ENCODE measurements at places on chromosomes 2 and 18.
A peak's percentile ranks its signal among the peaks of the same experiment; 100 is the strongest.

- DNase-seq = no peak
These were observed 39.5 kb upstream of the MARCO start for GRCh38 chr2:118902266-118903028.

- no peak for DNase-seq
These were observed 29.5 kb upstream of the MYO1B start for GRCh38 chr2:191215666-191216065.

- peak; percentile 45 for DNase-seq
These were observed at the start of gene NRP2 for GRCh38 chr2:205682239-205682970. Gene NRP2 (plus strand): TSS chr2:205682501. CDS start chr2:205683291, 790 bp downstream.

DNA sequence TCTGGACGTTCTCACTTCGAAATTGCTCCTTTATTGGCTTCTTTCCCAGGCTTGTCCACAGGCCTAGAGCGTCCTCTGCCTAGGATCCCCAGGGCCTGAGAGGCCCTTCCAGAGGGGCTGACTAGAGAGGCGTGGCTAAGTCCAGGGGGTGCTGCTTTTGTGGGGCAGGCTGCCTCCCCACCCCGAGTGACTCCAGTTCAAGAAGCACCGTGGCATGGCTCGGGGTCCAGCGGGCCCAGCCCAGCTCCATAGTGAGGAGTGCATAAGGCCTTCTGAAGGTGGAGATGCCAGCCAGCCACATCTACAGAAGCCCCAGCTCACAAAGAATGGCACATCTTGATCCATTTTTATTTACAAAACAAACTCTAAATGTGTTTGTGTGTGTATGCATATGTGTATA lies 44.8 kb upstream of the POMC start:
- no peak for DNase-seq

GRCh38 chr2:157919181-157919580 lies 43.1 kb upstream of the ACVR1 start:
- DNase-seq = no peak

- DNase-seq = no peak
These were observed 99.1 kb upstream of the ARHGAP15 start for GRCh38 chr2:143030127-143030526.

DNA sequence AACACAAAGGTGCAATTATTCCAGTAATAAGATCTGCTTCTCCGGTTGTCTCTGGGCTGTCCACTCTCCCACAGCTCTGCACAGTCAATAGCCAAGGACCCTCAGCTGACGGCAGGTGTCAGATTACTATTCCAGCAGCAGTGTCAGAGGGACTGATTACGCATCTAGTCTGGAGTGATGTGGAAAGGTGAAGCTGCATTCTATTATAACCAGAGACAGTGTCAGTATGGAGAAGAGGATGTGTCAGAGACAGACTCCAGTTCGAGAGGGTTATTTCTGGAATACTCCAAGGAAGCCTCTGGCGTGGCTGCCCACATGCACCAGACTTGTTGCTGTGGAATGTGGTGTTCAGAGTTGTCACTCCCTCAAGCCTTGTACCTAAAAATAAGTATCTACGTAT lies 163.6 kb upstream of the TMEM200C start:
- no peak for DNase-seq

- DNase-seq = no peak
These were observed 72.7 kb downstream of the MAP2 start for GRCh38 chr2:209496586-209496982.

DNA sequence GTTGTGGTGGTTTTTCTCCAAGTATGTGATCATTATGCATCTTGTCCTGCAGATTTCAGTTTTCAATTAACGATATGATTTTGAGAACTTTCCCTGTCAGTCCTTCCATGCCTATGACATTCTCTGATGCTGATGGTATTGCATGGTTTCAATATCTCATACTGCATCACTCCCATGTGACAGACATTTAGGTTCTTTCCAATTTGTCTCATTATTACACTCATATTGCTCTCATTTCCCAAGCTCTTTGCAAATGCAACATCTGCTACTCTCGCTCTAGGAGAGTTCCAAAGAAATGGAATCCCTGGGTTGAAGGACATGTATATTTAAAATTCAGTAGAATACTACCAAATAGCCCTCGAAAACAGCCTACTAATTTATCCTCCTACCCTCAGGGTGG lies 125.5 kb downstream of the MARCHF4 start:
- no peak for DNase-seq

DNA sequence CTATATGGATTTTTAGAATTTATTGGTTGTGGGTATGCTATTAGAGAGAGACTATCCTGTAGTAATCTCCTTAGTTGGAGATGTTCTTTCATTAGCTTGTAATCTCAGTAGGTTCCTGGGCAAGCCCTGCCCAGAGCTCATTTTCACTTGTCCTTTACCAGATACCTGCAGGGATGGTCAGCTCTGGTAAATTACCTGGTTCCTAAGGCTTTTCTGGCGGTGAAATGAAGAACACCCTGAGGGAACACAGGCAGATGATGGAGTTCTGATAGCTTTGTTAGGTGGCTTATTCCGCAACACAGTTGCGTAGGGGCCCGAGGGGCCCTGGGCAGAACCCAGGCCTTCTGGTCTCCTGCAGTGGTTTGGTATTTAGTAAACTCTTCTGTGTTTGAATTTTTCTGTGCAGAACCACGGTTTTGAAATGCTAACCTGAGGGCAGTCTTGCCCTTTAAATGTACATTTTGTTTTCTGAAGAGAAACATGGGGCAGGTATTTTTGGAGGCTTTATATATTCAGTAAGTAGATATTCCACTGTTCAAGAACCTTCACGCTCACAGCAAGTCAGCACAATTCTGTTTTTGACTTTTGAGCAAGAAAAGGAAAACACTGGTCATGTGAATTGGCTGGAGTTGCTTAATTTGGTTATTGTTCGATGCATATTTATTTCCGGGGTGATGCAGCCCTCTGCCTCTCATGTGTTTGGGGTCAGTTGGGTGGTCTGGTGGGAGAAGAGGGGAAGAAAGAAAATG lies 22.4 kb downstream of the ZNF532 start:
- DNase-seq = no peak

DNA sequence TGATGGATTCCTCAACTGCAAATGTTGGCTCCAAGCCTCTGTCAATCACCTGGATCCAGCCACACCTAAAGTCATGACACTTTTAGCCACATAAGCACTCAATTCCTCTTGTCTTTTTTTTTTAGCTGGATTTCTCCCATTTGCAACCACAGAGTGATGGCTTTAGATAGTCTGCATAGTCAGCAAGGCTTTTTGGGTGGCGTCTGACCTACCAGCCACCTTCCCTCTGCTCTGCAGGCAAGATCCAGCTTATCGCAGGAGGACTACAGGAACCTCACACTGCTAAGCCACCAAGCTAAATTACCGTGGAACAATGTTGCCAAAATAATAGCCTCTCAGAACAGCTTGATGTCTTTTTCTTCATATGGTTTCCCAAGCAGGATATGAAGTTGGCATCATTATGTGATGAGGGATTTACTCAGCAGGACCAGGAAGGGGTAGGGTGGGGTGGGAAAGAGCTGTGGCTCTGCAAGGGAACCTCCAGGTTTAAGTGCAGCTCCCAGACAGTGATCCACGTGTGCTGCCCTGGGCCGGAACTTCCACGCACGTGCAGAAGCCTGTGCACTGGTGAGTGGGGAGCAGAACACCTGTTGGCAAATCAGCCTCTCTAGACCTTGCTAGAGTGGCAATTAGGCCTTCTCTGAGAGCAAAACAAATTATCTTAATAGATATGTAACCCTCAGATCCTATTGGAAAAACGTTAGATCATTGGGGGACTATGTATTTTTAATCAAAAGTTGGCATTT lies 170.6 kb upstream of the NCK2 start:
- no peak for DNase-seq

DNA sequence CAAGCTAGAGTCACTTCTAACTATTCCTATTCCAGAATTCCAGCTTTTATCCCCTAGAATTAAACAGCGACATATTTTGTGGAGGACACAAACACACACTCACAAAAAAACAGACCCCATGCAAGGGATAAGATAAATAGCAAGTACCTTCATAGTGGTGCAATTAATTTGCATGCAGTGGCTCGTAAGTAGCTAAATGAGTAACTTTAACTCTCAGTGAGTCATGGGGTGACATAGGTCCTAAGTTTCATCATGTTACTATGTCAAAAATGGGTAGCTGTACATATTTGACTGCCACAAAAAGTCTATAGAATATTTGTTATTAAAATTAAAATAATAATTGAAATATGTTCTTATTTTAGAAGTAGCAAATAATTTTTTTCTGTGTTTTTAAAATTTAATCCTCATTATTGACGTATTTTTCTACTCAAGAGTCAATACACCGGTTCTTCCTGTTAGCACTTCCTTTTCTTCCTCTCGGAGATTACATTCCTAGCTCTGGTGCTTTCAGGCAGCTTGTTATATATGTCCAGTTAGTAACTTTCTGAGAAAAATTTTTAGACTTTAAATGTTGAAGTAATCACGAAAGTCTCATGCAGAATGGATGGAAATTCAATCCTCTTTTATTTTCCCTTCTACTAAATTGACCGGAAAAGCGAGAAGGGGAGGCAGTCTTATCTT lies 247.0 kb downstream of the KCNH7 start:
- no peak for DNase-seq

GRCh38 chr2:239208465-239209180 lies 192.2 kb downstream of the HDAC4 start:
- DNase-seq = no peak

DNA sequence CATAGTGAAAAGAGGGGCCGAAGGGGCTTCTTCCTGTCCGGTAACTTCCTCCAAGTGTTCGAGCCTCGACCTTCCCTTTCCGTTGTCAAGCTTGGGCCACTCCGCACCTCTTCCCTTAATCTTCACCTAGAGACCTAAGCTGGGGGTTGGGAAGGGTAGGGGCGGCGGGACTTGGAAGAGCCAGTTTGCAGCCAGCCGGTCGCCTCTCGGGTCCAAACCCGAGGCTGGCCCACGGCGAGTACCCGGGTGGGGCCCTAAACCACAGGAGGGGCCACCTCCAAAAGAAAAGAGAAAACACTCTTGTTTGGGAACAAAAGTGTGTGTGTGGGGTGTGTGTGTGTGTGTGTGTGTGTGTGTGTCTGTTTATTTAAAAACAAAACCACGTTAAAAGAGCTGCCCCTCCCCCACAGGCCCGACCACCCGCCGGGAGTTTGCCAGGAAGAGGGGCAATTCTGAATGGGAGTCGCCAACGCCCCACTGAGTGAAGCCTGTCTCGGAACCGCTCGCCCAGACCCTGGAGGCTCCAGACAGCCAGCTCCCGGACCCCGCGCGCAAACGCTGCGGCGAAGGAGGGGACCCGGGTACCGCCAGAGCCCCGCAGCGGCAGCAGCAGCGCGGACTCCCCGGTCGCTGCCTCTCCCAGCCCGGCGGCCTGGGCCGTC lies 488 bp upstream of the RHOB start:
- no peak for DNase-seq

DNA sequence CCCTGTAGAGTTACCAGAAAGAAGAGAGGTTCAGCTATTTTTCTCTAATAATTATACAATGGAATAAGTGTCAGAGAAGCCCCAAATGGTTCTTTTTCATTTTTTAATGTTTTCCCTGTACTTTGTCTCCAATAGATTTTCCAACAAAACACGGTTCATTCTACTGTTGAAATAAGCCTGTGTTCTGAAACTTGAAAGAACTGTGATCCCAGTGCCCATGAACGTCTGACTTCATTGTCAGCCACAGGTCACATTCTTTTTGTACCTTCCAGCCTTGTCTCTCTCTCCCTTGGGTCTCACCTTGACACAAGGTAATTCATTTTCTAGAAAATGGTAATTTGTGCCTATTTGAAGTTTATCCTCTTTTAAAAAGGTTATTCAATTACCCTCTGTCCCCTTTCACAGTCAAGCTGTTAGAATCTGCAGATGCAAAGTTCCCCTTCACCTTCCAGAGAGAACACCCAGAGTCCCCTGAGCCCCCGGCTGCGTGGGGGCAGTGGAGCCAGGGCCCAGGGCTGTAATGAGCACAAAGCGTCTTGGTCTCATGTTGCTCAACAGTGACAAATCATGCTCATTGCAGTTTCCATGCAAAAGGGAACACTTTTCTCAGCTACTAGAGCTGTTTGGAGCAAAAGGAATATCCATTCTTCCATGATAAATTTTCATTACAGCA lies 115.2 kb downstream of the SPHKAP start:
- no peak for DNase-seq

- no peak for DNase-seq
These were observed 17.8 kb downstream of the DOK1 start for GRCh38 chr2:74572178-74572925.

DNA sequence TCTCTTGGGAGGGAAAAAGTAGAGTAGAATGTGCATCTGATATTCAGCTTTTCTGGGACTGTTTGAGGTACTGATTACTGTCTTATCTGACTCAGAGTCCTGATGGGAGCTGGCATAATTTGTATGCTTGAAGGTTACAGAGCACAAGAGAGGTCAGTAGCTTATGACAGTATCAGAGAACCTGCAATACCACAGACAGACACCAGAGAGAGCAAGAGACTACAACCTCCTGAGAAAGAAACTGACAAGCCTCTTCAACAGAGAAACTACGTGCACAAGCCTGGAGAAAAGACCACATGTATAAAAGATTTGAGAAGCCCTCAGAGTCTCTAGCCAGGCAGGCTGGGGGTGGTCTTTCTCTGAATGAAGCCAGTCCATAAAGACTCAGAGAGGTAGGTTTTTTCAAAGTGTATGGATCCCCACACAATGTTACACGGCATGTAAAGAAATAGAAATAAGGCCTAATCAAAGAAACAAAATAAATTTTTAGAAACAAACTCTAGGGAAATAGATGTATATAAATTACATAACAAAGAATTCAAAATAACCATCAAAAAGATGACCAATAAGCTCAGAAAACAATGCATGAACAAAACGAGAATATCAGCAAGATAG lies 568.3 kb downstream of the LRRTM4 start:
- no peak for DNase-seq

DNA sequence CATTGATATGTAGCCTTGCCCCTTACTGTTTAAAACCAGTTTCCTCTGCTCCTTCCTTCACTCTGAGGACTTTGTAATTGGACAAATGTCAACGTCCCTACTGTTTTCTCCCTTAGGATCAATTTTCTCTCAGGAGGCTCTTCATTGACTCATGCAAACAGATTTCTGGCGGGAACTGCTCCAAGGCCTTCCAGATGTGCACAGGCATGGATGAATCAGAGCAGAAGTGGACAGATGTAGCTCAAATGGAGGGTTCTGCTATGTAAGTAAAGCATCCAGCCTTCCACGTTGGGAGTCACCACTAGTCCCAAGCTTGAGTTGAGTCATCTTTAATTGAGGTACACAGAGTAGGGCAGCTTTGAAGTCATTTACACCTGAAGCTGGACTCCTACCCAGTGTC lies 34.1 kb upstream of the ZDBF2 start:
- no peak for DNase-seq

GRCh38 chr18:10949655-10950054 lies 199.7 kb downstream of the PIEZO2 start:
- no peak for DNase-seq

Data from naive thymus-derived CD8-positive, alpha-beta T cell (primary cell).